Stomach (tissue), 19 donors: ENCODE measurements at places on chromosomes 11 and 22. TPM values are rescaled to one million over a fixed set of nuclear protein-coding genes. Genes with fewer than 3 reads are reported as not detected.

OR56B4 gene
- polyA plus RNA-seq, result not detected

MAJIN gene
- not detected for polyA plus RNA-seq

MS4A15 gene
- not detected for polyA plus RNA-seq

FAM111B gene
- polyA plus RNA-seq, result 2.9 TPM

OR2AG2 gene
- polyA plus RNA-seq, result not detected

KLHL35 gene
- 1.8 TPM for polyA plus RNA-seq

PRODH gene
- polyA plus RNA-seq, result not detected

MS4A6A gene
- polyA plus RNA-seq, result 21.0 TPM
